ENCODE measurements at places on chromosomes 11 and 22. TPM values are rescaled to one million over a fixed set of nuclear protein-coding genes. Genes with fewer than 3 reads are reported as not detected.

TEX12 gene
- total RNA-seq = not detected

STT3A gene
- 125 TPM for total RNA-seq

MPZL3 gene
- 2.2 TPM for total RNA-seq

CBLIF gene
- not detected for total RNA-seq

C2CD2L gene
- 7.8 TPM for total RNA-seq

SLC37A2 gene
- 0.27 TPM for total RNA-seq

RIBC2 gene
- total RNA-seq = 0.54 TPM

C1QTNF5 gene
- under 0.01 TPM for total RNA-seq

SRSF8 gene
- 17.5 TPM for total RNA-seq

APOL3 gene
- total RNA-seq = 69.5 TPM

APOL5 gene
- total RNA-seq = not detected

BRD1 gene
- 46.0 TPM for total RNA-seq

MRGPRF gene
- total RNA-seq = not detected

SOX6 gene
- 0.27 TPM for total RNA-seq

LRRC32 gene
- total RNA-seq = 0.27 TPM

MOGAT2 gene
- total RNA-seq = under 0.01 TPM

SYCE3 gene
- 0.54 TPM for total RNA-seq

GPR83 gene
- not detected for total RNA-seq

SDHD gene
- total RNA-seq = 156 TPM

CABP4 gene
- total RNA-seq = 1.6 TPM

ZNF280A gene
- total RNA-seq = not detected

SAA1 gene
- total RNA-seq = not detected

IL10RA gene
- 11.8 TPM for total RNA-seq

PANX2 gene
- total RNA-seq = 6.5 TPM

BTBD18 gene
- total RNA-seq = not detected

CST6 gene
- total RNA-seq = not detected

APOA4 gene
- not detected for total RNA-seq

KRTAP5-7 gene
- 0.27 TPM for total RNA-seq

TTC9C gene
- total RNA-seq = 30.4 TPM

BTG4 gene
- total RNA-seq = not detected

KRTAP5-10 gene
- not detected for total RNA-seq

NTM gene
- not detected for total RNA-seq

SCGB1A1 gene
- not detected for total RNA-seq

ADAMTS15 gene
- total RNA-seq = under 0.01 TPM

CD3D gene
- total RNA-seq = 0.27 TPM

EXPH5 gene
- 1.6 TPM for total RNA-seq

ELFN2 gene
- total RNA-seq = under 0.01 TPM

FREY1 gene
- total RNA-seq = 5.7 TPM

PKDREJ gene
- total RNA-seq = under 0.01 TPM
